Psoas muscle (tissue), 8 donors: ENCODE measurements at places on chromosomes 3 and 15. TPM values are rescaled to one million over a fixed set of nuclear protein-coding genes. Genes with fewer than 3 reads are reported as not detected.

Gene TIGIT
- total RNA-seq, result 0.13 TPM

Gene RYR3
- total RNA-seq, result 68.7 TPM

Gene SAXO2
- 4.2 TPM for total RNA-seq

Gene COL7A1
- 5.1 TPM for total RNA-seq

- H3K36me3 ChIP-seq, result peaks cover 15% of the 10 kb centered on the region
- DNase-seq, result peak; percentile 73
- H3K4me1 ChIP-seq, result peaks cover 55% of the 10 kb centered on the region
- H3K27me3 ChIP-seq, result no peaks in the 10 kb centered on the region
- peak overlapping the region; percentile 90 for H3K4me3 ChIP-seq
Observed at GRCh38 chr15:84818261-84819131, 1.3 kb downstream of the ALPK3 start.

- H3K4me1 ChIP-seq, result peaks cover 18% of the 10 kb centered on the region
- DNase-seq, result peak; percentile 17
- H3K4me3 ChIP-seq, result no peak overlapping the region
- peaks cover 41% of the 10 kb centered on the region for H3K36me3 ChIP-seq
- H3K27ac ChIP-seq, result no peak overlapping the region
Observed at GRCh38 chr3:12896063-12896985, 55.0 kb upstream of the RPL32 start.

- peaks cover 4% of the 10 kb centered on the region for H3K4me1 ChIP-seq
- DNase-seq, result no peak
- H3K36me3 ChIP-seq, result no peaks in the 10 kb centered on the region
- no peaks in the 10 kb centered on the region for H3K27me3 ChIP-seq
- no peak overlapping the region for H3K4me3 ChIP-seq
Observed at GRCh38 chr15:89976246-89976600, 24.9 kb upstream of the ZNF710 start.

GRCh38 chr3:49533786-49534519, 20.3 kb upstream of the BSN start:
- no peak overlapping the region for H3K4me3 ChIP-seq
- no peak overlapping the region for H3K27ac ChIP-seq
- no peaks in the 10 kb centered on the region for H3K36me3 ChIP-seq
- H3K27me3 ChIP-seq, result no peaks in the 10 kb centered on the region

- H3K27ac ChIP-seq, result no peak overlapping the region
- H3K36me3 ChIP-seq, result no peaks in the 10 kb centered on the region
- no peaks in the 10 kb centered on the region for H3K4me1 ChIP-seq
Observed at GRCh38 chr3:182668541-182668940, 124.8 kb upstream of the ATP11B start.

DNA sequence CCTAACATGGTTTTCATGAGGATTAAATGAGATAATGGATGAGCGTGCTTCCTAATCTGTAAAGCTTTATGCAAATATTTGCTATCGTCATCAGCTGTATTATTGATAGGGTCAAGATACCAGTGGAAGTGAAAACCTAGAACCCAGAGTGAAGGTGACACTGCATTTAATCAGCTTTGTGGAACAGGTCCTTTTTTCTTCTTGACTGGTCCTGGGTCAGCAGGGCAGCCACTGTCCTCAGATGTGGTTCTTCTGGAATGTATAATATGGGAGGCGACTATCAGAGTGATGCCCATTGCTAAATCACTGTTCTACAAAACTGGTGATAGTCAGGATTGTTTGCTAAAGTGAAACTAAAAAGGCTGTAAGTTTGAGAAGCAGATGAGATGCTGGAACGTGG, 41.4 kb downstream of the SORD start:
- no peak overlapping the region for H3K27ac ChIP-seq
- no peaks in the 10 kb centered on the region for H3K4me1 ChIP-seq
- H3K36me3 ChIP-seq, result peaks cover 3% of the 10 kb centered on the region
- no peaks in the 10 kb centered on the region for H3K27me3 ChIP-seq

DNA sequence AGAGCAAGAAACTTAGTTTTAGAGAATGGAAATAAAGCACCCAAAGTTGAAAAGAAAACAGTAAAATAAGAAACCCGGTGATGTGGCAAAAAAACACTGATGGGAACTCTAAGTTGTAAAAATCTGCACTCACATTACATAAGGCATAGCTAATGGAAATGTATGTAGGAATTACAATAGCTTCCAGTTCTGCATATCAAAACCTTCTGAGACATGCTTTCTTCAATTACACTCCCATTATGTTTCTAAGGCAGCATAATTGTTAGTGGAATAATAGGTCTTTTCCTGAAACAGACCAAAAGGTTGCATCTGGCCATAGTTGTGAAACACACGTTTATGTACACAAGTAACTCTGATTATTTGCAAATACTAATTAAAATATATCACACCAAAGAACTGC, 41.4 kb downstream of the SLC30A4 start:
- DNase-seq, result no peak
- H3K27me3 ChIP-seq, result no peaks in the 10 kb centered on the region
- no peak overlapping the region for H3K27ac ChIP-seq
- H3K4me1 ChIP-seq, result no peaks in the 10 kb centered on the region
- H3K4me3 ChIP-seq, result no peak overlapping the region
- peaks cover 25% of the 10 kb centered on the region for H3K36me3 ChIP-seq

DNA sequence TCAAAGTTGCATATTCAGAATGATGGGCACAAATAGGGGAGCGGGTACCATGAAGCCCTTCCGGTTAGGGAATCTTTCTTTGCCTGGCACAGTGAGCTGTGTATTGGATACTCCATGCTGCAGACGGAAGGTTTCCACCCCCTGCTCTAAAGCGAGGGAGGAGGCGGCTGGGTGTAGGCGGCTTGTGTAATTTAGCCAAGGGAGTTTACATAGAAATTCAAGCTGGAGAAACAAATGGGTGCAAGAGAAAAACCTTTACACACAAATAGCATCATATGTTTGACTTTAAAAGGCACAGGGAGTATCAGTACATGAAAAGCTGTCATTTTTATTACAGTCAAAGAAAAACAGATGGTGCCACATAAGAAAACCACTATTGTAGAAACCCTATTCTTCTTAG, 59.3 kb upstream of the ADCY5 start:
- no peak overlapping the region for H3K4me3 ChIP-seq
- H3K4me1 ChIP-seq, result no peaks in the 10 kb centered on the region
- peaks cover 7% of the 10 kb centered on the region for H3K36me3 ChIP-seq
- H3K27me3 ChIP-seq, result no peaks in the 10 kb centered on the region
- no peak for DNase-seq

- H3K36me3 ChIP-seq, result no peaks in the 10 kb centered on the region
- no peaks in the 10 kb centered on the region for H3K4me1 ChIP-seq
- H3K27ac ChIP-seq, result no peak overlapping the region
- H3K4me3 ChIP-seq, result no peak overlapping the region
Observed at GRCh38 chr3:165254812-165255211, 58.6 kb upstream of the SLITRK3 start.

GRCh38 chr3:42608581-42608980, 8.1 kb downstream of the NKTR start:
- peaks cover 35% of the 10 kb centered on the region for H3K4me1 ChIP-seq
- H3K4me3 ChIP-seq, result no peak overlapping the region

DNA sequence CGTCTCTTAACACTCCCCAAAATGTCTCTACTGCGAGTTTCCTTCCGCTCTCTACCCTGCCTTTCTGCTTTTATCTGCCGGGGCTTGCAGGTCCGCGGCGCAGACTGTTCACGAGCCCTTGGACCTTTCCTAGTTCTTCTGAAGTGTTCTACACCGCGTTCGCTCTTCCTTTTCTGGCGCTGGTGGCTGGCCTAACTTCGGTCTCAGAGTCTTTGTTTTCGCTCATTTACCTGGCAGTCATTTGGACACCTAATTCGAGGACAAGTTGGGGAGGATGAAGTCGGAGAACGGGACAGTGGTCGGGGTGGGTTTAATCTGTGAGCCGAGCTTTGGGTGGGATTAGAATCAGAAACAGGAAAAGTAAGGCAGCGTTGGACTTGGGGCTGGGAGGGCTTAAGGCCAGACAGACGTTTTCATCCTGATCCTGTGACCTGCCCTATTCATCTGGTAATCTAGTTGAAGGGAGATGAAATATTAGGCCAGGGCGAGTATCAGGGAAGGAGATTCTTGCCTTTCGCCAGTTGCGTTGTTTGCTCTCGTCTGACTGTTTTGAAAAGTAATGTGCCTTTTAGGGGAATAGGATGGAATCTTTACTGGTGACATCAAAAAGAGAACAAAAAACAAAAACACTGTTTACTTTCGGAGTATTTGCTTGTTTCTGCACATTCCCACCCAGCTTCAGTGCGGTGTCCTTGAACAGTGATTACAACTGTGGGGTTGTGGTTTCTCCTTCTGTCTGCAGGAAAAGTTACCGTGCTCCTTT, 1.8 kb downstream of the DIPK2A start:
- H3K4me3 ChIP-seq, result peak overlapping the region; percentile 77
- peak overlapping the region; percentile 92 for H3K27ac ChIP-seq
- no peaks in the 10 kb centered on the region for H3K27me3 ChIP-seq
- no peaks in the 10 kb centered on the region for H3K36me3 ChIP-seq

DNA sequence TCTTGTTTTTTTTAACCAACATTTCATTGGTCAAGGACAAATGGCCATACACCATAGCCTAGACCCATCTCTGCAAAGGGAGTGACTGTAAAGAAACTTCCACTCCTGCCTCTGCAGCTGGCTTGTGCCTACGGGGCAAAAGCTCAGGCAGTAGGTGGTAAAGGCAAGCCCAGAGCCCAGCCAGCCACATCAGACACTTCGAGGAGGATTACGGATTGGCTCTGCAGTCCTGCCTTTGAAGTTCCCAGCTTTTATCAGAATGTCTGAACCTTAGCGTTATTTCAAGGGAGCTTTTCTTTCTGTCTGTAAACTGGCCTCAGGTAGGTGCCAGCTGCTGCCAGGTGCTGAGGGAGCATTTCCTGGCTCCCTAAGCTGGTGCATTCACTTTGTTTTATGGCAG, 15.6 kb downstream of the ZNF710 start:
- H3K36me3 ChIP-seq, result no peaks in the 10 kb centered on the region
- no peaks in the 10 kb centered on the region for H3K27me3 ChIP-seq
- H3K27ac ChIP-seq, result no peak overlapping the region
- H3K4me1 ChIP-seq, result peaks cover 6% of the 10 kb centered on the region
- H3K4me3 ChIP-seq, result no peak overlapping the region
- no peak for DNase-seq

- DNase-seq, result no peak
- H3K27me3 ChIP-seq, result no peaks in the 10 kb centered on the region
- no peaks in the 10 kb centered on the region for H3K36me3 ChIP-seq
- H3K4me3 ChIP-seq, result no peak overlapping the region
- no peak overlapping the region for H3K27ac ChIP-seq
Observed at GRCh38 chr15:72086010-72086697, 31.8 kb downstream of the MYO9A start.

DNA sequence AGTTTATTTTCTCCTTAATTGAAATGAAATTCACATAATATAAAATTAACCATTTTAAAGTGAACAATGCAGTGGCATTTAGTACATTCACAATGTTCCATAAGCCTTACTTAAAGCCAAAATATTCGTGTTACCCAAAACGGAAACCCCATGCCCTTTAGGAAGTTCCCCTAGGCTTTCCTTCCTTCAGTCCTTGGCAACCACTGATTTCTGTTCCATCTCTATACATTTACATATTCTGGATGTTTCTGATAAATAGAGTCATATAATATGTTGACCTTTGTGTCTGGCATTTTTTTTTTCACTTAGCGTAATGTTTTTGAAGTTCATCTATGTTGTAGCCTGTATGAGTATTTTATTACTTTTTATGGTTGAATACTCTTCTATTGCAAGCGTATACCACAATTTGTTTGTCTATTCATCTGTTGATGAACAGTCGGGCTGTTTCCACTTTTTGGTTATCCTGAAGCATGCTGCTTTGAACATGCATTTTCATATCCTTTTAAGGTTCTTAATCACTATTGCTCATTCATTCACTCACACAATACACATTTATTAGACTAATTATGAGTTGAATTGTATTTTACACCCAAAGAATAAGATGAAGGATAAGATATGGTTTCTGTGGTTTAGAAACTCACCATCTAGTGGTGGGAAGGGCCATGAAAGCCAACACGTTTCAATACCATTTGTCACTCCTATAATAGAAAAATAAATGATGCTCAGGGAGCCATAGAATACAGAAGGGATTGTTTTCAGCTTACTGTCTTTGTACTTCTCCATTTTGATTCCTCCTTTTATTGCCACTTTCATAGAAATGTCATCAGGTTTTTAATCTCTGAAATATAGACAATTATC, 408.2 kb upstream of the CBLB start:
- H3K27ac ChIP-seq, result no peak overlapping the region
- no peaks in the 10 kb centered on the region for H3K4me1 ChIP-seq
- no peak overlapping the region for H3K4me3 ChIP-seq

GRCh38 chr15:48285329-48286214, 45.7 kb upstream of the DUT start:
- no peak overlapping the region for H3K27ac ChIP-seq
- no peaks in the 10 kb centered on the region for H3K36me3 ChIP-seq
- no peak for DNase-seq
